ENCODE measurements at places on chromosomes 4 and X.
A peak's percentile ranks its signal among the peaks of the same experiment; 100 is the strongest.

- no peak for DNase-seq
Observed at GRCh38 chr4:168724686-168725411, 228.0 kb downstream of the PALLD start.

DNA sequence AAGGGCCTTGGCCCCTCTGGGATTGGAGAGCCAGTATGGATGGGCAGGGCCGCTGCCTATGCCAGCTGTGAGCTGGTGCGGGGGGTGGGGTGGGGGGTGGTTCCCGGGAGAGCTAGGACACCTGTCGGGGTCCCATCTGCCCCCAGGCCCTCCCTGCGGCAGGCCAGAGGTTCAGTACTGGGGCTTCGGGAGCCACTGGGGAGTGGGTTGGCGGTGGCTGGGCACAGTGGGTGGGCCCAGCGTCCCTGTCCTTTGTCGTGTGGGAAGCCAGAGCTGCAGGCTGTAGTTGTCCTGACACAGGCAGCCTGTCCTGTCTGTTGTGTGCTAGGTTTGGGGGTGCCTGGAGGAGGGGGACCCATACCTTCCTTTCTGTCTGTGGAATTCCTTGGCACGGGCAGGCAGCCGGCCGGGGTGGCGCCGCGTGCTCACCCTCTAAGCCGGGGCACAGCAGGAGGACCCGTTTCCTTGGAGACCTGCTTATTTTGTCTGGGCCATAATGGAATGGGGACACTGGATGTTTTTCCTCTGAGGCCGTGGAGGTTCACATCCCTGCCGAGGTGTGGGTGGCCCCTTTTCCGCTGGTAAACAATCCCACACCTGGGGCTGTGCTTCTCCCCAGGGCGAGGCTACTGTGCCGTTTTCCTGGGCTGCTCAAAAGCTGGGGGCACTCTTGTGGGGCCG lies 14.8 kb downstream of the DOK7 start:
- DNase-seq: no peak

- no peak for DNase-seq
Observed at GRCh38 chrX:136541294-136541693, 9.3 kb downstream of the VGLL1 start.

- DNase-seq: no peak
Observed at GRCh38 chr4:148881860-148882643, 439.8 kb upstream of the NR3C2 start.

- no peak for DNase-seq
Observed at GRCh38 chrX:7372825-7373525, 225.0 kb upstream of the PUDP start.

GRCh38 chr4:108216510-108216909 lies 47.8 kb upstream of the LEF1 start:
- DNase-seq: no peak

DNA sequence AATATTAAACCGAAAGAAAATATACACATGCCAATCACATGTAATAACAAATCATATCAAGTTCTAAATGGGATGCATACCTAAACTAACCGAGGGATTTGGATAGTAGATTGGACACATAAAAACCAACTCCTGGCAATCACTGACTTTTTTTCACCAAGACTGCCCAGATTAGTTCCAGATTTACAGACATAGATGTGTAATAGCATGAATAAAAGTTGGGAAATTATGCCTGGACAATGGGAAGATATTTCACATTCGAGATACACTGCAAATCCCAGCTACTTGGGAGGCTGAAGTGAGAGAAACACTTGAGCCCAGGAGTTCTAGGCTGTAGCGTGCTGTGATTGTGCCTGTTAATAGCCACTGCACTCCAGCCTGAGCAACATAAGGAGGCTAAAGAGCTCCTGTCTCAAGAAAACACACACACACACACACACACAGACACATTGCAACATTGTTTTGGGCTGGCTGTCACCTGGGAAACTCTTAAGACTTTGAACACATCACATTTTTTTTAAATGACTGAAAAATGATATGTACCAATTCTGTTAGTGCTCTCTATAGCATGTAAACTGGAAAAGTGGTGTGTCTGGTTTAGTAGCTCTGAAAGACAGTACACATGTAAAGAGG lies 5.7 kb downstream of the RAB40A start:
- DNase-seq: no peak

GRCh38 chr4:113601636-113602035 lies 159.9 kb downstream of the CAMK2D start:
- DNase-seq: no peak

DNA sequence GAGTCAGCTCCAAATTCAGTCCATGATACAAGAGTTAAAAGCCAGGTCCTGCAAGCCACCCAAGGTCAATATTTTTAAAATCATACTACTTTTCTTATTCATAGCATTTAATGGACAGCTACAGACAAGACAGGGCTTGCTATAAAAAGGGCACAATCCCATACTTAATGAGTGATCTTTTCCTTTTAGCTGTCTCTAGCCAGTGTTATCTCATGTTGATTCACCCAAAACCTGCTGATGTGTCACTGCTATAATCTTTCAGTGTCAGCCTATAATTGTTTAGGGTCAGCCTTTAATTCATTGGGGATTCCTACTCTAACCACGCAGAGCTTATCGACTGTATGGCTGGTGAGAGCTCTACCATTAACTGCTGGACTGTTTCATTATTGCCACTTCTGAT lies 51.2 kb upstream of the HCCS start:
- no peak for DNase-seq

DNA sequence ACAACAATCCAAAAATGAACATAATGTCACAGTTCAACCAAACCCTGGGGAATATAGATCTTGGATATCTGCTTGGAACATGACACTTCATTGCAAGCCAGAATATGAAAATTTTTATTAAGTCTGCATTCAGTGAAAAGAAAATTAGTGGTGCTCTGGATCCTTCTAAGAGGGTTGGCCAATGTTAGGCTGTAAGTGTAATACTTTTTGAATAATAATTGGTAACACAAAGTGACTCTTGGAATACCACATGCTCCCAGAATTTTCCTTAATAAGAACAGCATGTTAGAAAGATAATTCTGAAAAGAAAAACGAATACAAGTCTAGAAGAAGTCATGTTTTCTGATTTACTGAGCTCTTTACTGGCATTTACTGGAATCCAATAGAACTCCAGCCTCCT lies 175.8 kb downstream of the RASL11B start:
- DNase-seq: no peak

- DNase-seq: no peak
Observed at GRCh38 chrX:72307646-72308051, 1.9 kb upstream of the CITED1 start.

GRCh38 chr4:53640576-53641453 lies 49.5 kb upstream of the LNX1 start:
- no peak for DNase-seq

GRCh38 chr4:151950993-151951670 lies 190.3 kb upstream of the GATB start:
- no peak for DNase-seq

DNA sequence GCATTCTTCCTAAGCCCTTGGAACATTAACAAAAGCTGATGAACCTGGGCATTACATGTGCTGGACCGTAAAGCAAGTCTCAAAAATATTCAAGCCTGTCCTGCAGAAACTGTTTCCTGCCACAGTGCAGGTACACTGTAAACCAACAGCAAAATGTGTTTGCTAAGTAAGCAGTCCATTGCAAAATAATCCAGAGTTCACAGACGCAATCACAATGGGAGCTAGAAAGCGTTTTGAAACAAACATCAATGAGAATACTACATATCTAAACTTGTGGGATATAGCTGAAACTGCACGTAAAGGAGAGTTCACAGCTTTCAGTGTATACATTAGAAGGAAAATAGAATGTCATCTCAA lies 61.6 kb downstream of the RGS12 start:
- no peak for DNase-seq

DNA sequence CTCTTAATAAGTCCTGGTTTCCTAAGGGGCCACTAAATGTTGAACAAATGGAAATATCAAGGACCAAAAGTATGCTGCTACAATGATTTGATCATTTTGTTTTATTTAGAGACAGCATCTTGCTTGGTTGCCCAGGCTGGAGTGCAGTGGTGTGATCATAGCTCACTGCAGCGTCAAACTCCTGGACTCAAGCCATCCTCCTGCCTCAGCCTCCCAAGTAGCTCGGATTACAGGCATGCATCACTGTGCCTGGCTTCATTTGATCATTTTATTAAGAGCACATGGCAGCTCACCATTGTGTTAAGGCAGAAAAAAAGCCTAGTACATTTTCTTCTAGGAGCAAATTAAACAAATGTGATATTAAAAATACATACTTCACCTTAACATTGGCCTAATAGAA lies 52.7 kb downstream of the DCLK2 start:
- DNase-seq: no peak

- no peak for DNase-seq
Observed at GRCh38 chrX:140040386-140040785, 75.1 kb upstream of the CXorf66 start.

GRCh38 chrX:13266641-13267345 lies 53.1 kb downstream of the ATXN3L start:
- DNase-seq: no peak

DNA sequence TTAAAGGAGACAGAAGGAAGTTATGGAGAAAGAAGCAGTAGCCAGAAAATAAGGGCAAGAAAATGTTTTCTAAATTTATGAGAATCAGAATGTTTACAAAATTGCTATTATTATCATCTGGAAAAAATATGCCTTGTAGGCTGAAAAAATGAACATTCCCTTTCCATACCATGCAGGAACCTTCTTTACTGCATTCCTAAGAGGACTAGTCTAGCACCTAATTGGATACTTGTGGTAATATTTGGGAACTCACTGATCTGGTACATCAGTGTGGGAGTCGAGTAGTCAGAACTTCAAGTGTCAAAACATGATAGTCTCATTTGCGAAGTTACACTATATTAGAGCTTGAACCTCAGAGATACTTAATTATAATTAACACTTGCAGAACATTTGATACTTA lies 51.9 kb downstream of the TET2 start:
- no peak for DNase-seq

DNA sequence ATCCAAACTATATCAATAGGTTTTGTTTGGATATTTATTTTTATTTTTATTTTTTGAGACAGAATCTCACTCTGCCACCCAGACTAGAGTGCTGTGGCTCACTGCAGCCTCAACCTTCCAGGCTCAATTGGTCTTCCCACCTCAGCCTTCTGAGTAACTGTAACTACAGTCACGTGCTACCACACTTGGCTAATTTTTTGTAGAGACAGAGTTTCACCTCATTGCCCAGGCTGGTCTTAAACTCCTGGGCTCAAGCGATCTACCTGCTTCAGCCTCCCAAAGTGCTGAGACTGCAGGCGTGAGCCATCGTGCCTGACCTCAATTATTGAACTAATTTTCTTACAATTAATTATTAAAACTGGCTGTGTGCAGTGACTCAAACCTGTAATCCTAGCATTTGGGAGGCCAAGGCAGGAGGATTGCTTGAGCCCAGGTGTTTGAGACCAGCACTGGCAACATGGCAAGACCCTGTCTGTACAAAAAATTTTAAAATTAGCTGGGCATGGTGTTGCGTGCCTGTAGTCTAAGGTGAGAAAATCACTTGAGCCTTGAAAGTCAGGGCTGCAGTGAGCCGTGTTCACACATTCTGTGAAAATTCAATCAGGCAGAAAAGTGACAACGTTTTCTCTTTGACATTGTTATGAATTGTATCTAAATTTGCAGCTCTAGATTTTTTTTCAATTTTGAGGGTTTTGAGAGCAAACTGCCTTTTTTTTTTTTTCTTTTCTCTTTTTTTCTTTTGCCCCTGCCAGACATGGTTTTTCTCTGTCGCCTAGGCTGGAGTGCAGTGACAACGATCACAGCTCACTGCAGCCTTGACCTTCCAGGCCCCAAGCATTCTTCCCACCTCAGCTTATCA lies 66.0 kb downstream of the UBE2K start:
- no peak for DNase-seq

GRCh38 chr4:139304920-139305319 lies 2.6 kb upstream of the NDUFC1 start:
- DNase-seq: no peak

DNA sequence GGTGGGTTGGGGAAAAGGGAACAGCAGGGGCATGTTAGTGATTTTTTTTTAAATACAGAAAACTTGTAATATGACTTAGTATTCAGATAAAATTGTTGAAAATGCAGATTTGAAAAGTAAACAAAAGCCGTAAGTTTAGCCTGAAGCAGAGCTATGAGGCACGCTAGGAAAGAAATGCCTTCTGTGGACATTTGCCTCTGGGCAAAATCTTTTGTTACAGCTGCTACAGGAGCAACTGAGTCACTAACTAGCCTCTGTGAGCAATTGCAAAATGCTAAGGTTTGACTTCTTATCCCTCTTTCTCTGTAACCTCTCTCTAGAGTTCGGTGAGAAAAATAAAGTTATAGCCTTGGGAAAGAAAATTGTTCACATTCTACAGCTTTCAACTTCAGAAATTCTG lies 350.0 kb downstream of the SLC7A11 start:
- DNase-seq: no peak

GRCh38 chrX:57286507-57287251 lies at the start of gene FAAH2:
Gene FAAH2, plus strand, starts transcription at chrX:57286706. Its CDS starts 120 bp downstream, at chrX:57286826.
- DNase-seq: peak; percentile 38

DNA sequence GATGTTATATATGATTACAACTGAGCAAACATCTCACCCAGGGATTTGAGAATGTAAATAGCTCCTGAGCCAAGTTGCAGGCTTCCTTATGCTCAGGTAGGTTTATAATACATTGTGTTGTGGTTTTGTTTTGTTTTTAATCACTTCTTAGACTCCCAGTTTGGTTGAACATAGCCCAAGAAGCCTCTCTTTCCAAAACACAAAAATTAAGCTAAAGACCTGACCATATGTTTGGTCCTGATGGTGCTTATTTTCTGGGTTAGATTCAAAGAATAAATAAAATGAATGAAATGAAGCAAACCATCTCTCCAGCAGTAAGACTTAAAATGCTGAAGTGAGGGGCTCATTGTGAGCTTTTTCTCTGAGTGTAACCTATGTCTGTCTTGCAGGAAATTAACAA lies 93.5 kb downstream of the GRXCR1 start:
- no peak for DNase-seq

- DNase-seq: no peak
Observed at GRCh38 chrX:101208152-101208905, 11.3 kb upstream of the DRP2 start.

GRCh38 chrX:37817176-37817575 lies 30.2 kb downstream of the DYNLT3 start:
- DNase-seq: no peak

- DNase-seq: peak; percentile 34
Observed at GRCh38 chr4:80362578-80363181, 27.1 kb downstream of the CFAP299 start.

GRCh38 chrX:56727531-56727930 lies 1.5 kb upstream of the NBDY start:
- no peak for DNase-seq

- no peak for DNase-seq
Observed at GRCh38 chr4:52799813-52800212, 48.6 kb upstream of the ERVMER34-1 start.

- no peak for DNase-seq
Observed at GRCh38 chr4:1882850-1883271, 11.7 kb downstream of the NSD2 start.

- DNase-seq: no peak
Observed at GRCh38 chrX:110384490-110384889, 25.8 kb downstream of the RTL9 start.

DNA sequence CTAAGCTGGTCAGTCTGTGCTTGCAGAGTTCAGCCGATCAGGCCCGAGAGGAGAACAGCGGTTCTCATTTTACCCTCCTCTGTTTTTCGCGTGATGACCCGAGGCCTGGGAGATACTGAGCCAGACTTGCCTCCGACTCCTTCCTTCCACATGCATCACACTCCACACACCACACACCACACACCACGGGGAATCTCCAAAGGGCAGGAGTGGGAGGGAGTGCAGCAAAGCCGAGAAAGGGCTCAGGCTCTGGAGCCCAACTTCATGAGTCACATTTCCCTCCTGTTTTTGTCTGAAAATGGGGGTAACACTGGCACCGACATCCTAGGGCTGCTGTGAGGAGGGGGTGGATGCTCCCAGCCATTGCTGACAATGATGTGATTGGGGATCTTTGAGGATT lies 38.9 kb downstream of the TKTL1 start:
- DNase-seq: no peak
